ENCODE measurements at places on chromosomes 3 and 15.

GRCh38 chr3:32004113-32004765 is 22.7 kb downstream of the ZNF860 start:
- DNase-seq, result no peak

DNA sequence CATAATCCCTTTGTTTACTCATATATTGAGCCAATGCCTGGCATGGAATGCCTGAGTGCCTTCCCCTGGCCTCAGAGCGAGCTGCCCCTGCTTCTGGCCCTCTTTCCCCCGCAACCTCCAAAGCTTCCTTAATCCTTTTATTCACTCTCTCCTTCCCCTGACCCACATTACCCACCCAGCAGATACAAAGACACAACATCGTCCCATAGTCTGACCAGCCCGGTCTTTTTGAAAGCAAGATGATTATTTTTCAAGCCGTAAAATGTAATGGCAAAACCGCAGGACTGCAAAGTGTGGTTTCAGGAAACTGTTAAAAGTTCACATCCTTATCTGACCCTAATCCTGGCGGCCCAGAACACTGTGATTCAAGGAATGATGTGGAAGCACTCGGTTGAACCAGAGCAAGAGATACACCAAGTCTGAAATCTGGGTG is 78.4 kb upstream of the LRTM1 start:
- no peak for DNase-seq

GRCh38 chr15:47514200-47514652 is 203.1 kb upstream of the SEMA6D start:
- no peak for DNase-seq

DNA sequence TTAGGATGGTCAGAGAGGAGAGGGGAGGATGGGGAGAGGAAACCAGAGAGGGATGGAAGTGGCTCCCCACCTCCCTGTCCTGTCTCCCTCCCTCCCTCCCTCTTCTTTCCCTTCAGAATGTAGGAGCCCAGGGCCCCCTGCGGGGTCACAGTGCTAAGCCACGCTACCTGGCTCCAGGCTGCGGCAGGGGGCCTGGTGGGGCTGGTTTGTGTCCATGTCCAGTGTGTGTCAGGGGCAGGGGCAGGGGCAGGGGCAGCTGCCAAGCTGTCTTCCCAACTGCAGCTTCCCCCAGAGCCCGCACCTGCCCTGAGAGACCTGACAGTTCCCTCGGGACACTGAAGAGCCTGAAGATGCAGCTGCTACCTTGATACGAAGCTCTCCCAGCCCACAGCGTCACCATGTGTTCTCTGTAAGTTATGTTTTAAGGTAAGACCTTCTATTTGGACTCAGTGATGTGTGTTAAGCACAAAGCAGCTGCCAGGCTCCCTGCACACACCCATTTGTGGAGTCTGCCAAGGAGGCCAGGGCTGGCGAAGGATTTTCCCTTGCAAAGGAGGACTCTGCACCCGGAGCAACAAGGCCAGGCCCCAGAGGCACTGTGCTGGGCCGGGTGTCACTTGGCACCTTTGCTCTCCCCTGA is 121.8 kb upstream of the SMAD3 start:
- DNase-seq, result no peak

GRCh38 chr3:32195995-32196540 is 42.4 kb upstream of the CMTM8 start:
- DNase-seq, result no peak

DNA sequence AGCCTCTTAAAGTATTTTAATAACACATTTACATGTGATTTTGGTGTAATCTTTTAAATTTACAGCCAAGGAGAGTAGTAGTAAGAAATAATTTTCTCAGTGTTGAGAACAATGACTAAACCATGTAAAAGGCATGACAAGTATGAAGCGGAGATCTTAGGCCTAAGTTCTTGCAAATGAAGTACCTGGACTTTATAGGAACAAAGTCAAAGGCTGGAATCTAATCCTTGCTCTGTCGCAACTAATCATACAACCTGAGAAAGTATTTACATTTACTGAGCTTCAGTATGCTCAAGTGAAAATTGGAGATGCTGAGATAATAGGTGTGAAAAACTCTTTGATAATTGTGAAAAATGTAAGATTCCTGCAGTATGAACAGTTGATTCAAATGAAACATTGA is 86.4 kb upstream of the VGLL3 start:
- no peak for DNase-seq

- DNase-seq, result no peak
Measured at GRCh38 chr3:137008976-137009375, 51.2 kb downstream of the IL20RB start.

- DNase-seq, result no peak
Measured at GRCh38 chr3:108134555-108134880, 43.7 kb upstream of the CD47 start.

DNA sequence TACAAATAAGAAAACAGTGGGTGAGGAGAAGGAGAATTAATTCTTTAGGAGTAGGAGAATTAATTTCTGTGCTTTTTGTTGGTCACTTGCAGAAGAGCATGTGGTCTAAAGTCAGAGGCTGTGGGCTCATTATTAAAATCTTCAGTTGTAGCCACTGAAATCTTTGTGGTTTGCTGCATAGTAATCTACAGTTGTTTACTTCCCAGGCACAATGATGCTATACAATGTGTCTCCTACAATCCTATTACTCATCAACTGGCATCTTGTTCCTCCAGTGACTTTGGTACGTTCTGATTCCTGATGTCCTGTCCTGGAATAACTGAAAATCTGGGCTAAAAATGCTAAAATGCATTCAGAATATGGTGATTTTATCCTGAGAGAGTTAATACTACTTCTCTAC is 21.0 kb downstream of the IFT122 start:
- no peak for DNase-seq

GRCh38 chr3:32128936-32129335 is 22.5 kb downstream of the GPD1L start:
- DNase-seq, result no peak

GRCh38 chr15:41888662-41889253 is 5.1 kb downstream of the SPTBN5 start:
- no peak for DNase-seq

DNA sequence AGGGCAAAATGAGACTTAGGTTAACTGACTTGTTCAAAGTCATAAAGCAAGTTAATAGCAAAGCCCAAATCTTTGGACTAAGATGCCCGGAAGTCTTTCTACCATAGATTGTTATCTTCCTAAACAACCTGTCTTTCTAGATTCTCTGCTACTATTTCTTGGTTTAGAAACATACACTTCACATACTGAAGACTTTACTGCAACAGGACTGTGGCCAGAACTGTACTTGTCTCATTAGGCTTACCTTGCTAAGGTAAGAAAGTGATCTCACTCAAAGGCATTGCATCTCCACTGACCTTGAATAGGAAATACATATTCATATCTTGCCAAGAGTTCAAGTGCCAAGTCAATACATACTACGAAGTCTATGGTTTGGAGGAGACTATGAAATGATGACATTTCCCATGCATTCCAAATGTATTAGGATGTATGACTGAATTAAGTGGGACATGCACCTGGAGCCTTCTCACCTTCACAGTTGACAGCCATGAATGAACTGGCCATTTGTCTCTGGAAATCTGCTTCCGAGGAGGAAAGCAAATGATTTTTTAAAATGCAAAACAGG is 5.0 kb downstream of the ZDHHC3 start:
- DNase-seq, result no peak

GRCh38 chr15:63462088-63462487 is 42.3 kb upstream of the USP3 start:
- DNase-seq, result peak; percentile 50

DNA sequence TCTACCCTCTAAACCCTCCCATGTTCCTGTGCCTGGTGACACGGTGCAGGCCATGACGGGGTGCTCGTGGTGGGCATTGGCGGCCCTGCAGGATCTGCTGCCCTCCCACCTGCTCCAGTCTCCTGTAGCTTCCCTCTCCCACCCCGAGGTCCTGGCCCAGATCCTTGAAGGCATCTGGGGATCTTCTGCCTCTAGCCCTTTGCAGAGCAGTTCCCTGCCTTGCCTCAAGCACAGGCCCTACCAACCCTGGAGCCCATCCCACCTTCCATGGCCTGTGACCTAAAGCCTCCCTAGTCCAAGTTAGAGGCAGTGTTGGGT is 27.5 kb upstream of the SEC13 start:
- DNase-seq, result no peak

DNA sequence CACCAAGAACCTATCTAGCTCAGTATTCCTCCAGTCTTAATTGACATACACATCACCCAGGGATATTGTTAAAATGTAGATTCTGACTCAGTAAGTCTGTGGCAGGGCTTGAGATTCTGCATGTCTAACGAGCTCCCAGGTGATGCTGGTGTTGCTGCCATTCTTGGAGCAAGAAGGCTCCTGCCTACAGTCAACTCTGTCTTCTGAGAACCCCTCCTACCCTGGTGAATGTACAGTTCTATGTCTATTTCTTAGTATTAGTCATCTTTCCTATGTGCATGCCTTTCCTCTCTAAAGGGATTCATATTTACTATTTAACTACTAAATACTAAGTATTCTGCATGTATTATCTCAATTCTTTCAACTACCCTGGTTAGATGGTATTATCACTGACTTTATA is 268.7 kb downstream of the EDEM1 start:
- no peak for DNase-seq

GRCh38 chr3:52372822-52373504 is 56.8 kb downstream of the DNAH1 start:
- DNase-seq, result peak; percentile 30

- DNase-seq, result peak; percentile 96
Measured at GRCh38 chr15:64153480-64154367, 2.2 kb downstream of the SNX22 start.

GRCh38 chr3:71025010-71025409 is 558.5 kb downstream of the FOXP1 start:
- DNase-seq, result no peak

DNA sequence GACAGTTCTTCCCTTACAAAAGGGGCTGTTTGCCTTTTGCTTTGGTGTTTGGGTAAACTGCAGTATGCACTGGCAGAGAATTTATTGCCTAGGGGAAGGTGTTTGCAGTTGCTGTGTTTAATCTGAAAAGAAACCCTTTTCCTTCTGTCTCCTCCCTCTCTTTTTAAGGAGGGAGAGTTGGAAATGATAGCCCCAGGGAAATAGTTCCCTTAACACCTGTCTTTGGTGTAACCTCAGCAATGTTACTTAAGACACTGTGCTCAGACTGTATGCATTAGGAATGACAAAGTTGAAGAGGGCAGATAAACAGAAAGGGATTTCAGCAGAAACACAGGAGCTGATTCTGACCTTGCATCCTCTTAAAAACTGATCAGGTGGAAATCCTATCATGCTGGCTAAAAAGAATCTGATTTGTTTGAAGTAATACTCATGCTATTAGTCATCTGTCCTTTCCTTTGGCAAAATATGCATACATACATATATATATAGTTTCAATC is 125.4 kb downstream of the TP63 start:
- no peak for DNase-seq

- no peak for DNase-seq
Measured at GRCh38 chr15:82882273-82882928, 70.1 kb downstream of the HOMER2 start.

GRCh38 chr3:55305696-55306485 is 181.2 kb downstream of the WNT5A start:
- DNase-seq, result no peak
